ENCODE measurements at places on chromosomes 7 and 10. TPM values are rescaled to one million over a fixed set of nuclear protein-coding genes. Genes with fewer than 3 reads are reported as not detected.

DNA sequence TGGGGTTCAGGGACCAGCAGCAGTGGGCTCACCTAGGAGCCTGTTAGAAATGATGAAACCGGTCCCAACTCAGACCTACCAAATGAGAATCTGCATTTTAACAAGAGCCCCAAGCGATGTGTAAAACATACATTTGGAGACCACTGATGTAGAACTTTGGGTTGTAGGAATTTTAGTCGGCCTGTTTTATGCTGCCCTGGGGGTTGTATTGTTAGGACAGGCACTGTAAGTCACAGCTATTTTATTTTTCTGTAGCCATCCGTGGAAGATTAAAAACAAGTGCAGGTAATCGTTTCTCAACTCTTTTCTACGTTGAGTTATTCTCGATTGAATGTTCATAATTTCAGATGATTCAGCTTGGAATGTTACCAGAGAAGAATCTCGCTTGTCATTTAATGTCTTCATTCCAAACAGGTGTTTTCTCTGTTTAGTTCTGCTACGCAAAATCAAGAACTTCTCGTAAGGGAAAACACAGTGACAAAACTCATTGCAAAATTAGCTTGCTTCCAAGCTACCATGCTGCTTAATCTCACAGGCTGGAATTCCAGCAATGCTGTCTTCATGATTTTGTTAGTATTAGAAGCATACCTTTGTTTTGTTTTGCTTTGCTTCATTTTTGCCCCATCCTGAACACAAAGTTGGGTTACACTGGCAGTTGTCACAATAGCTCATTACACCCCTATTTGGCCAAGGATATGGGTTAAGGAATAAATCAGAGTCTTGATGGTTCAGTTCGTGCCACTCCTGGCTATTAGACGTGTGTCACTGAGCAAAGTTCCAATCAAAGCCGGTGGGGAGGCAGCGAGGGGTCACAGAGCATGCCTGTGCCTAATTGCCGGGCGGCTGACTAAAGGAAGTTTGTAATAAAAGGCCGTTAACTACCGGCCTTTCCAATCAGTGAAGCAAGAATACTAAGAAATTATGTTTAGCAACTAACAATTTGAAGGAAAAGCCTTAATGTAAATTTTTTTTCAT is 676.9 kb downstream of the GATA3 start:
- H3K27ac ChIP-seq: no peak overlapping the region
- H3K4me3 ChIP-seq: no peak overlapping the region
- DNase-seq: no peak
- no peaks in the 10 kb centered on the region for H3K4me1 ChIP-seq
- no peaks in the 10 kb centered on the region for H3K36me3 ChIP-seq

DNA sequence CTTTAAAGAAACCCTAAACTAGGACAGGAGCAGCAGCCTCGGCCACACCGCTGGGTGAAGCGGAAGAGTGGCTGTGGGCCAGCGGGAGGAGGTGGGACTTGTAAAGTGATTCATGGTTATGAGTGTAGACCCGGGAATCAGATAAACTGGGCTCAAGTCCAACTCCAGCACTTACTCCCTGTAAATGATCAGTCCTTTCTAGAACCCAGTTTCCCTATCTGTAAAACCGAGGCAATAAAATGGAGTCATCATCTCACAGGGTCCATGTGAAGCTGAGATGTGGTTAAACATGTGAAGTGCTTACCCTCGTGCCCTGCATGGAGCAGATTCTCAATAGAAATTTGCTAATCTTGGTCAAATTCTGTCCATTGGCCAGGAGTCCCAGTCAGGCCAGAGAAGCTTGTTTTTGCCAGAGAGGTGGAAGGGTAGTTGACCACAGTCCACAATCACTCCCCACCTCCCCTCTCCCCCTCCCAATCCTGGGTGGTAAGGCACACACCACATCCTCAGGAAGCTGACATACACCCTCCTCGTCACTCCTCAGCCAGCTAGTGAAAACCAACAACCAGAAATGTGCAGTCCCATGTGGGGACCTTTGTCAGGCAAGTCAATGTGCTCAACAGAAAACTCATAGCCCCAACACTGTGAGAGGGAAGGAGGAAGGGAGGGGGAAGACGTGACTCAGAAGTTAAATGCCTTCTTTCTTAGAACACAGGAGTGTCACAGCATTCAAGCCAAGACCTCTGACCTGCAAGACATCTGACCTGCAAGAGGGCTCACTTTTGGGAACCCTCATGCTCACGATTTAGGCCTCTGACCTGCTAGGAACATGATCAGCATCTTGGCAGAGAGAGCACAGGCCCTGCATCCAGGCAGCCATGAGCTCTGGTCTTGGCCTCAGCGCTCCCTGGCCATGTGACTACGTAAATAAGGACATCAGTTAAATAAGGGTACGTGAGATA is 145.1 kb downstream of the PLXNA4 start:
- no peaks in the 10 kb centered on the region for H3K4me1 ChIP-seq
- no peak overlapping the region for H3K27ac ChIP-seq
- no peaks in the 10 kb centered on the region for H3K27me3 ChIP-seq
- H3K36me3 ChIP-seq: no peaks in the 10 kb centered on the region
- no peak for DNase-seq

DNA sequence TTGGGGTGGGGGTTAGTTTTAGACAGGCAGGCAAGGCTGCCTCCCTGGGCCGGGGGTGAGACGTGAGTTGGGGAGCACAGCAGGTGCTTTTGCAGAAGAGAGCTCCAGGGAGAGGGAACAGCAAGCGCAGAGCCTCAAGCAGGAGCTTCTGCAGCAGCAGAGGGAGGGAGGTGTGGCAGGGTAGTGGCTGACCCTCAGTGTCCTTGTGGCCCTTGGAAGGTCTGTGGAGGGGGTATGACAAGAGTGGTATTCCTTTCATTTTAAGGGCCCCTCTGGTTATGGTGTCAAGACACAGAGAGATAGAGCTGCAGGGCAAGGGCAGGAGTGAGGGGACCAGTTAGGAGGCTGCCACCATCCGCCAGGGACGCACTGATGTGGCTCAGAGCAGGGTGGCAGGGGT is 138.9 kb downstream of the EBF3 start:
- DNase-seq: no peak
- H3K36me3 ChIP-seq: no peaks in the 10 kb centered on the region
- H3K27me3 ChIP-seq: no peaks in the 10 kb centered on the region
- no peaks in the 10 kb centered on the region for H3K4me1 ChIP-seq

DNA sequence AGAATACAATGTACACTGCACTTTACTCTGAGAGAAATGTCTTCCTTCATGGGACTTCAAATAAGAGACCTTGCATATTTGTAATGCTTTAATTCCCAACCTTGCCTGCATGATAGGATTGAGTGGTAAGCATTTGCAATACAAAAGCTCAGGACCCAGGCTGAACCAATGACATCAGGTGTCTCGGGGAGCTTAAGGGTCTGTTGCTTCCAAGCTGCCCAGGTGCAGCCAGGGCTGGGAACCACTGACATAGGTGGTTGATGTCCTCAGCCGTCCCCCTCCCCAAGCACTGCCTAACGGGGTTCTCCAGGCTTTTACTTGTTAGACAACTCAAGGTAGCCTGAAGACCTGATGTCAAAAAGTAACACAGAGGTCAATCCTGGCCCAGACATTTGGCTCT is 29.1 kb downstream of the FIGNL1 start:
- no peaks in the 10 kb centered on the region for H3K4me1 ChIP-seq
- no peaks in the 10 kb centered on the region for H3K27me3 ChIP-seq

The PNLIPRP1 gene
- 6,570 TPM for total RNA-seq

The CTAGE6 gene
- not detected for total RNA-seq

The CLDN4 gene
- 70.7 TPM for total RNA-seq

The SLC18A3 gene
- not detected for total RNA-seq
